ENCODE measurements at places on chromosomes 5 and 9.

DNA sequence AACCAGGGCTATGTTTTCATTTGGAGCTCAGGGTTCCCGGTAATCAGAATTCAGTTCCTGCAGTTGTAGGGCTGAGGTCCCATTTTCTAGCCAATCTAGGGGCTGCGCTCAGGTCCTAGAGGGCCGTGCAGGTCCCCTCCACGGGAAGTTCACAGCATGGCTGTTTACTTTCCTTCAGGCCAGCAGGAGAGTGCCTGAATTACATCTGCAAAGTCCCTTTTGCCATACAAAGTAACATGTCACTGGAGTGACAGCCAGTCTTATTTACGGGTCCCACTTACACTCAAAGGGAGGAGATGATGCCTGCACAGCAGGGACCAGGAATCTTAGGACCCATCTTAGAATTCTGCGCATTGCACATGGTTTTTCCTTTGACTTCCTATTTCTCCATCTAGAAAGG is 29.9 kb upstream of the TGFBI start:
- DNase-seq = no peak

- DNase-seq = no peak
Observed at GRCh38 chr9:84140535-84141101, 160.0 kb downstream of the RMI1 start.

DNA sequence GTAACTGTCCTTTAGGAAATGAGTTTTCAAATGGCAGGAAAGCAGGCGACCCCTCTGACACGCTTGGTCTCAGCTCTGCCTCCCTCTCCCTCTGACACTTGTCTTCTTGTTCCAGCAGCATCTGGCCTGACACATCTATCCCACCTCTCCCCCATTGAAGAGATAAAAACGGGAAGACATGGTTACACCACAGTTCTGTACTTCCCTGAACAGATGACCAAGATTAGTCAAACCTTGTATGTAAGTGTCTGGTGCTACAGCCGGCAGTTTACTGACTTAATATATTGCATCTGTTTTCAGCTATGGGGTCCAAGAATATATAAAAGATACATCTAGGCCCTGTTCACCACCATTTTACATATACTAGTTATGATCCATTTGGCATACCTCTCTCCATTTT is 29.6 kb upstream of the MLLT3 start:
- no peak for DNase-seq

GRCh38 chr5:157772127-157772526 is 28.6 kb downstream of the LSM11 start:
- DNase-seq = no peak

DNA sequence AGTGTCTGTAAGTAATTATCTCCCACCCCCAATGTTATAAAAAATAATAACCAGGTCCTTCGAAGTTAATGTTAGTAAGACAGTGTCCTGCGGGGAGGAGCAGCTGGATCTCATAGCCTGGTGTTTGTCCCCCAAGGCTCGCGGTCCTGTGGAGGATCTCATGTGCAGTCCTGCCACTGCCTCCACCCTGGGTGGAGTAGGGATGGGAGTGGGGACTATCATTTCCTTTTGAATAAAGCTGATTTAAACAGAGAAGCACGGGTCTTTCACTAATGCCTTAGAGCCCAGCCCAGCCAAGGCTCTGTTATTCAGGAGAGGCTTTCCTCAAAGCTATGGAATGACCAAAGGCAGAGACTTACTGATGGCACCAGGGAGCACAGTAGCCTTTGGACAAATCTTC is 40.2 kb downstream of the SUB1 start:
- no peak for DNase-seq

GRCh38 chr5:31385774-31386537 is 145.9 kb downstream of the DROSHA start:
- DNase-seq = no peak

- DNase-seq = no peak
Observed at GRCh38 chr5:66012271-66012670, 85.9 kb downstream of the ERBIN start.

Data from stimulated activated CD8-positive, alpha-beta memory T cell treated with anti-CD3 and anti-CD28 coated beads, Interleukin-4, amount 100 ng/mL, for 1 hour (primary cell).